Activated CD8-positive, alpha-beta T cell treated with anti-CD3 and anti-CD28 coated beads, Interleukin-2, amount 10 ng/mL, durations not matched to agents 7 days and 5 days (primary cell): ENCODE measurements at places on chromosomes 5 and 9. TPM values are rescaled to one million over a fixed set of nuclear protein-coding genes. Genes with fewer than 3 reads are reported as not detected.

DNA sequence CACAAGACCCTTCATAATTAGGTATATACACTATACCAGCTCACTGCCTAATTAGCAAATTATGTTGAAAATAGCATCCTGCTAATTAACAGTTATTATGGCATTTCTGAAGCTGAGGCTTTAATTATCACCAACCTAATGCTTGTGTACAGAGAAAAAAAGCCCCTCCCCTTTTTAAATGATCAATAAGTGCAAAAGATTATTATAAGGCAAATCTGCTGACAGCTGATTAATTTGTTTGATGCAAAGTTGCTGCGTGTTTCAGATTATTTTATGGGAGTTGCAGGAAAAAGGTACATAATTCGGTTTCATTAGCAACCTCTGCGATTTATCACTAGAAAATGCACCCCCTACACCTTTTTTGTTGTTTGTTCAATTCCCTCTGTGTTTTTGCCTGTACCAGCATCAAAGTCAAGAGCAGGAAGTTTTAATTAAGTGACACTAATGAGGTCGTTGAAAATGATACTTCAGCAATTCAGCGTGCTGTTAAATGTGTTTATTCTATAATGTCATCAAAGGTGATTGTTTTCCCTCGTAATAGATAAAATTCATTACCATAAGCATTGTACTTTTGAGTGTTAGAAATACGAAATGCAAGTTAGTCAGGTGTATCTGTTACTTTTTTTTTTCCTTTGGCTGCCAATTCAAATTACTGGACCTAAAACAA is 170.0 kb downstream of the EBF1 start:
- no peak for DNase-seq

GRCh38 chr9:117704024-117704575 is at the start of gene TLR4:
TLR4 (plus strand) TSS chr9:117704403; CDS start chr9:117704473, 70 bp downstream.
- no peak for DNase-seq

DNA sequence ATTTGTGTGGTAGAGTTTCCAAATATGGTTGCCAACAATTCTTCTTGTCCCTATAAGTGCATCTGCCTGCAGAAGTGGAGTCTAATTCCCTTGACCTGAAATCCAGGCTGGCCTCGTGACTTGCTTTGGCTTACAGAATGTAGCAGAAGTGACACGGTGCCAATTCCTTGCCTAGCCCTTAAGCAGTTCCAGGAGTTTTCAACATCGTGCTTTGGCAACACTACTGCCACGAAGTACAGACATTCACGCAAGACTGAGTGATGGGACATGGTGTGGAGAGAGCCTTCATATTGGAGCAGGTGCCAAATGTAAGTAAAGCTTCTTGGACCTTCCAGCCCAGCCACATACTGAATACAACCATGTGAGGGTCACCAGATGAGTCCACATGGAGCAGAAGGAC is 92.9 kb upstream of the NEK6 start:
- no peak for DNase-seq

DNA sequence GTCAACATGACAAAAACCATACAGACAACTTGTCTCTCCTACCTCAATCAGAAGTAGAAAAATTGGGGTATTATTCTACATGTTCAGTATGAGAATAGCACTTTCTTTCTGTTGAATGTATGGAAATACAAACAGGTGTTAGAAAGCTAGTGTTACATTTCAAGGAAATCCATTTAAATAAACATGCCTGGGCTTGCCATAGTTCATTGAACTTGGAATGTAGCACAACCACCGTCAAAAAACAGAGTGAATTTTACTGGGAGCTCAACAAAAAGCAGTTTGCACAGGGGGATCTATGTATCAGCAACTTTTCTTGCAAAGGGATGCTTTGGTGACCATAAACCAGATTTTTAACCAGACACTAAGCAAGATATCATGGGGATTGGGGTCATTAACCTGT is 307.9 kb upstream of the SMARCA2 start:
- no peak for DNase-seq

DNA sequence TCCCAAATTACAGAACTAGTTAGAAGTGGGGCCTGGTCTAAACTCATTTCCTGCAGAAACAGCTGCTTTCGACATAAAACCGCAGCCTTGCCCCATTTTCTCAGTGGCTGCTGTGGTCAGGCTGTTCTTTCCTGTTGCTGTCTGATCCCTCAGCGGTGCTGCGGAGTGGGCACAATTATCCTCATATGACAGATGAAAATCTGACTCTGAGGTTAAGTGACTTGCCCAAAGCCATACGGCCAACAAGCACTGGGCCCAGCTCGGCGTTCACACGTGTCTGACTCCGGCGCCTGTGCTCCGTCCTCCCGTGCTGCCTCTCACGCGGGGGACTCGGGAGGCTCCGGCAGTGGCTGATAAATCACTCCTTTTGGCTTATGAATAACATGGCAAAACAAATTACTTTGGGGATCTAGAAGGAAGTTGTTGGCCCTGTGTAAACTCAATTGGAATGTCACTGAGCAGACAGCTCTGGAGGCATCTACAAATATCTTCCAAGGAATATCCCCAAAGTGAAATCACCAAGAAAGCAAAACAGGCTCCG is 142.6 kb upstream of the LMX1B start:
- DNase-seq, result peak; percentile 92

Gene CCDC69
- 92.7 TPM for total RNA-seq

Gene DDX4
- 0.61 TPM for total RNA-seq
